ENCODE measurements at places on chromosomes 4 and X.

- no peak for DNase-seq
These were observed 33.2 kb upstream of the SLC9A7 start for GRCh38 chrX:46791927-46792809.

DNA sequence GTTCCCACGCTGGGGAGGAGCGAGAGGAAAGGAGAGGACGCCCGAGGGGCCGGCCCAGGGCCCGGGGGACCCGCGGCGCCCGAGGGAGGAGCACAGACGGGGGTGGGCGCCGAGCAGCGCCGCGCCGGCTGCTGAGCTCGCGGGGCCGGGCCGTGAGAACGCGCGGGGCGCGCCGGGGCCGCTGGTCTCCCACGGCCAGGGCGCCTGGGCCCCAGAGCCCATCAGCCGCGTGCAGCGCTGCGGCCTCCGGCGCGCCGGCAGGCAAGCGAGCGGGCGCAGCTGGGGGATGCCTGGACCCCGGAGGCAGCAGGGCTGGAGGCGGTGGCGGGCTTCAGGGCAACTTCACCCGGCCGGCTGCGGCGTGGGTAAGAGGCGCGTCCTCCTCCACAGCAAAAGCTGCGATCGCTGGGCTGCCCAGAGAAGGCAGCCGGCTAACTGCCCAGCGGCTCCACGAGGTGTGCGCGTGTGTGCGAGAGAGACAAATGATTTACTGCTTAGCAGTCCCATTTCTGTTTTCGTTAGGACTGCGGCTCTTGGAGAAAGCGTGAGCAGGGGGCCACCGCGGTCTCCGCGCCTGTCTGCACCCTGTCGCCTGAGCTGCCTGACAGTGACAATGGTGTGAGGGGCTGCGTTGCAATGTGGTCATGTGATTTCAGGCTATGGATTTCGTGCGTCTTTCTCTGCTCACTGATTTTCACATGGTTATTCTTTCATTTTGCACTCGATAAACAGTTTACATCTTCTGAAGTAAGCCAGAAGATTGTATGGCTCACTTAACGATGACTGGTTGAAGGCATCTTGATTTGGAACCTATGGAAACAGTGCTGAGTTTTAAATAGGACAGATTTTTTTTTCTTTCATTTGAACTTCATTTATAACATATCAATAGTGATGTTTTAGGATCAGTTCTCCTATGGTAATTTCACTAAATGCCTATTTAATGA, 1.2 kb downstream of the GUCY1A1 start:
- no peak for DNase-seq

DNA sequence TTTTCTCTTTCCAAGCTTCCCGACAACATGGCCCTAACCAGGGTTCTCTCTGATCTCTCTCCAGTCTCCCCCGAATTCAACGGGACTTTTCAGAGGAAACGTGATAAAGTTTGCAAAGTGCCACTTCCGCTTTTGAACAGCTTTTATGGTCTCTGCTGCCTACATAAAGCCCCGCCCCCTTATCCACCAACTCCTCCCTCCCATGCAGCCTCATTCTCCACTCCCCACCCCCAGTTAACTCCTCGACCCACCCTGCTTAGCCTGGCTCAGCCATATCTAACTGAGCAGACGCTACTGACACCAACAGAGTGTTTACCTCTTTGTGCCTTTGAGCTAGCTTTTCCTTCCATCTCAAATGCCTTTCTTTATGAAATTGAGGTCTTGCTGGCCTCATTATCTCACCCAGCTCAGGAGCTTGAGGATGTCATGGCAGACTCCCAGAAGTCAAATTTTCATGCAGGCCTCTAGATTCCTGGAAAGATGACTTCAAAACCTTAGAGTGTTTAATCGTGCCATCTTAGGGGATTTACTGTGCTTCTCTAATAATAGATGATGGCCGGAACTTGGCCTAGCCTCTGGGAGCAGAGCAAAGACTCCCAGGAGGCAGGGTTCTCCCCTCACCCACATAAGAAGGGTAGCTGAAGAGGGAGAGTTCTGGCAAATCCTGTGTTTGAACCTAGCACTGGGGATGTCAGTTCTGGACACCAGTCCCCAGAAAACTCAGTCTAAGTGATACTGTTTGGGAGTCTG, 606.0 kb downstream of the BCOR start:
- DNase-seq: no peak

DNA sequence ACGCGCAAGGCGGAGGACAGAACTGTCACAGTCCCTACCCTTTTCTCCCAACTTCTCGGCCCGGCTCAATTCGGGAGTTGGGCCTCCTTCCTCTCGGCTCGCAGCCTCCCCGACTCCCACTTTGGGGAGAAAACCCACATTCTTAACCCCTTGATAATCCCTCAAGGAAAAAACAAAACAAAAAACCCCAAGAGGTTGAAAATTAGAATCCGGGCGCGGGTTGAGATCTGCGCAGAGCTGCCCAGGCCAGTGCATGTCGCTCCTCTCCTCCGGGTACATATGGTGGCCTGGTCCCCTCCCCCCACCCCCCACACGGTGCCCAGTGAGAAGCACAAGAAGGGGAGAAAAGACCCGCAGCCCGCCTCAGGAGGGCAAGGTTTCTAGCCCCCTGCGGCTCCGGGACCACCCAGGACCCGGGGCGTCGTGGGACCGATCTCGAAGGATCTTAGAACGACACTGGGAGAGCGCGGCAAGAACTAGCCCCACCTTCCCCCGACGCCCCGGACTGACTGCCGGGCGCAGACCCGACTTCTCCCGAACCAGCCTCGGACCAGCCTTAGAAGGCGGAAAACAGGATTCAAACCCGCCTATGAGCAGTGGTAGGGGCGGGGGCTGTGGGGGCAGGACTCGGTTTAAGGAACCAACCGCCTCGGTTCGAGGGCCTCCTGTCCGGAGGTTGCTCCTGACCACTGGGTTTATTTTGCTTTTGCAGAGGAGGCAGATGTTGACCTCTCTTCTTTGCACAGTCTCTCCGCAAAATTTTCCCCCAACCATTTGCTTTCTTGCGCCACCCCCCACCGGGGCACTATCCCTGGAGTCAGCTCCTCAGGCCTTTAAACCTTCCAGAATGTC, 2.5 kb upstream of the PDGFRA start:
- no peak for DNase-seq

GRCh38 chr4:16544251-16544721, 318.0 kb upstream of the TAPT1 start:
- no peak for DNase-seq

Measured in NCI-H1048 (cell line).